Thymus (tissue), 14 donors: ENCODE measurements at places on chromosomes 5 and 9.

DNA sequence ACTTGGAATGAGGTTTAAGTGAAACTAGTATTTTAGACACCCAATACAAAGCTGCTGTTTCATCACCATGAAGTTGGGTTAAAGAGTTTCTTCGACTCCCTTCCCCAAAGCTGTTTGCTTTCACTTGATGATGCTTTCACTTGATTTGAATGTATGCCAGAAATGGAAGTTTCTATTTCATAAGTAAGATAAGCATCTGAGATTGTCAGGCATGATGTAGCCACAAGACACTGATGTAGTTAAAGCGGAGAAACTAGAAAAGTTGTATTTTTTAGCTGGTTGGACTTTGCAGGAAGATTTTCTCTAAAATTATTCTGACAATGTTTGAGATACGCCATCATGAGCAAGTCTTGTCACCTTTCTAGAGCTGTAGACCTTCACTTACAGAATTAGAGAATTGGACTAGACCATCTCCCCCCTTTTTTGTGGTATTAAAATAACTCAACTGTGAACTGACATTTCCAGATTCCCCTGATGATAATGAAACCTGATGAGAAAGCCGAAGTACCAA, 20.0 kb downstream of the MOCS2 start:
- DNase-seq: no peak

DNA sequence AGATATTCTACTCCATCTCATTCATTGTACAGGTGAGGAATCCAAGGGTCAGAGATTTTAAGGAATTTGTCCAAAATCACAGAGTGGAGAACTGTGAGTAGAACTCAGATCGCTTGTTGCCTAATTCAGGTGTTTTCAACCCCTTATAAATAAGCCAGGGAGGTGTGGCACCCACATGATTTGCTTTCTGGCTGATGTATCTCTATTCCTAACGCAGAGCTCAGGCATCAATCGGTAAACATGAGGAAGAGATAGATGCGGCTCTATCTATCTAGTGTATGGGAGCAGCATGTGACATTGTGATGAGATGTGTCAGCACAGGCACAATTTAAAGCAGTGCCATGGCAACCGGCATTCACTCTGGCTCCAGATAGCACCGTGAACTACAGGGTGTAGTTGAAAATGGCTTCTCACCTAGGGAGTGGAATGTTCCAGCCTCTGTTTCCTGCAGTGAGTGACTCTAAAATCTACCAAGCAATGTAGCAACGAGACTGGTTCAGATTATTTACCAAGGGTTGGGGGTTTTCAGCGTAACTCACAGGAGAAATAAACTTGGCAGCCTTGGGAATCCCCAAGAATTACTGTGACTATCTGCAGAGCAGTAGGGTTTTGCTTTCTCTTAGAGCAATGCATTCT, 53.4 kb upstream of the SUB1 start:
- no peak for DNase-seq

DNA sequence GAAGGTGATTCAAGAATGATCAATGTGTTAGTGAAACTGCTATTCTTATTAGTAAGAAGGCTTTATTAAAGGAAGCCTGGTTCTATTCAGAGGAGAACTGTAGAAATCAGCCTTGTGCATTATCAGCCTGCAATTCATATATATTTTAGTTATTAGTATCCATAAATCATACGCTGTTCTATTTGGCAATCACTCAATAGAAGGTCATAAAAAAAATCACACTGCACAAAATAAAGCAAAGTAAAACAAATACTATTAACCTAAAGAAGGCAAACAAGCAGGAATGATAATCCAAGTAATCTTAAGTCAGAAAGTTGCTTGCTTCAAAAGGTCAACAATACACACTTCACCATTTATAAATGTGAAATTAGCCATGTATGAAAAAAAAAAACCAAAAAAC, 138.1 kb downstream of the PDE4D start:
- no peak for DNase-seq

- no peak for DNase-seq
These were observed 14.3 kb upstream of the SLC22A5 start for GRCh38 chr5:132355140-132355765.

GRCh38 chr5:135234242-135234641, 164.8 kb downstream of the MACROH2A1 start:
- no peak for DNase-seq

DNA sequence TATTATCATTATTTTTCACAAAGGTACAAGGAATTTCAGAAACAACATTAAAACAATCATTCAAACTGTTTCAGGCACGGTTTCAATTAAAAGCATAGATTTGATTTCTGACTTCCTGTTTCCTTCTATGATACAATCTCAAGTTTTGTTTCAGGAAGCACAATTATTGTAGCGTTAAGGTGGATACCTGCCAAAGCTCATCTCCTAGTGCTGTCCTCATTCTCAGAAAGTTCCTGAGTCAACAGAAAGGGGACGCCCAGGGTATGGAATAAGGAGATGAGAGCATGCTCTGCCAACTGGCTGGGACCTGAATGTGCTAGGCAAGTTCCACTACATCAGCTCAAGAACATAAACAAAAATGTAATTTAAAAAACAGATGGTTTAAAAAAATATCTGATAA, 2.0 kb upstream of the TRIM14 start:
- no peak for DNase-seq

DNA sequence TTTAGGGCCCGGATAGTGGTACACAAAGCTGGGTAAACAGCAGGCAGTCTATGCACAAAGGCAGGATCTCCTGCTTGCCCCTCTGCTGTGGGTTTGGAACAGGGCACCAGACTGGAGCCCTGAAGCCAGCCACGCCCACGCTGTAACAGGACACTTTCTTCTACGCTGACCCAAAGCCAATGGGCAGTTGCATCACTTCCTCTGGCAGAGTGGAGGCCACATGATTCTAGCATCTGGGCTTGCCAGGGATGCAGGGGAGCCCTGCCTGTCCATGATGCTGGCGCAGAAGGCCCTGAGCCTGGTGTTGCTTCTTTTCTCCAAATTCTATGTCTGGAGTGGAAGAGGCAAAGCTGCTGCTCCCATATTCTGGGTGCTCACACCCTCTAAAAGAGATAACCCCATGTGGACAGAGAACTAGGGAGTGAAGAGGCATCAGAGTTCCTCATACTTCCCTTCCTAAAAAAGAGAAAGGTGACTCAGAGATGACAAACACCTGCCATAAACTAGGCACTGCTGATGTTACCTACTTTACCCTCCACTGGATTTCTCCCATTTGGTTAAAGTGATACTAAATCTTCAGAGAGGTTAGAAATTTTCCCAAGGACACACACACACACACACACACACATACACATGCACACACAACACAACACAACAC, 260.3 kb upstream of the KLF4 start:
- DNase-seq: no peak

- no peak for DNase-seq
These were observed 41.1 kb upstream of the ICE1 start for GRCh38 chr5:5381310-5381913.

DNA sequence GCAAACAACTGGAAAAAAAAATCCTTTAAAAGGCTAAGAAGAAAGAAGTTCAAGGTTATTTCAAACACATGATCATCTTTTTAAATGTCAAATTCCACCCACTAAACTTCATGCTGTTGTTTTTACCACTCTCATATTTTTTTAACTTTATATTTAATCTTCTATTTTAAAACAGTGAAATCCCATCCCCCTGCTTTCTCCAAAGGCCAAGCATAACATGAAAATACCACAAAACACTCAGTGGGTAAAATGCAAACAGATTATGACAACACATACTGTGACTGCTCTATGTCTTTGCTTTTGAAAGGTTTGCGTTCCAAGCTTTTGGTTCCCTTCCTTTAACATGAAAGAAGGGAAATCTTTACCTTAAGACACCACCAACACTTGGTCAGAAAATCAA, 127.6 kb downstream of the SNCAIP start:
- DNase-seq: no peak
